ENCODE measurements at places on chromosomes 5 and 9.

GRCh38 chr9:128424268-128424780 lies 3.7 kb downstream of the CERCAM start:
- no peak for DNase-seq

DNA sequence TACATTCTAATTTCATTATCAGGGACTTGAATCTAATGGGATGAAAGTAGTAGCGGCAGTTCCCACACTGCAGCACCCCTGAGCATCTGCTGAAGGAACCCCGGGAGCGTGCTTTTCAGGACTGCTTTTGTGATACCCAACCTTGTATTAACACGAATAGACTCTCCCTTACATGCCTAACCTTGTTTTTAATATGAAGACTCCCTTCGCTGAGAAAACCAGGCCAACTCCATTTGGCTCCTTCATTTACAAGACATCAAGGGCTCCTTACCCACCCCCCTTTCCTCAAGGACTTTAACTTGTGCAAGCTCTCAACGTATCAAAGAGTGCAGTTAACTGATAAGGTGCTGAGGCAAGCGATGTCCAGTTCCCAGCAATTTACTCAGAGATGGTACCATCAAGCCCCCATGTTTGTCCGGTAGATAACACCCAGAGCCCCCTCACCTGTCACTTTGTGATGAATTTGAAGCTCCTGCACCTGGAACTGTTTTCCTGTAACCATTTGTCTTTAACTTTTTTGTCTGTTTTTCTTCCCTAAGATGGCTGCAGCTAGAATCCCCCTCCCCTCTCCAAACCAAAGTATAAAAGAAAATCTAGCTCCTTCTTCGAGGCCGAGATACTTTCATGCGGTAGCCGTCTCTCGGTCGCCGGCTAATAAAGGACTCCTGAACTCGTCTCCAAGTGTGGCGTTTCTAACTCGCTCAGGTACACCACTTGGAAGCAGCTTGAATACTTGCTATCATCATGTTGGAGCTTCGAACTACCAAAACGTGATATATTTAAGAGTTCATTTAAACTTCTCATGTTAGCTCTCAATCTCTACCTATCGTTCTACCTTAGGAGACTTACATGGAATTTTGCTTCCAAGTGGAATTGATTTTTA lies 10.7 kb downstream of the HNRNPH1 start:
- DNase-seq = no peak

DNA sequence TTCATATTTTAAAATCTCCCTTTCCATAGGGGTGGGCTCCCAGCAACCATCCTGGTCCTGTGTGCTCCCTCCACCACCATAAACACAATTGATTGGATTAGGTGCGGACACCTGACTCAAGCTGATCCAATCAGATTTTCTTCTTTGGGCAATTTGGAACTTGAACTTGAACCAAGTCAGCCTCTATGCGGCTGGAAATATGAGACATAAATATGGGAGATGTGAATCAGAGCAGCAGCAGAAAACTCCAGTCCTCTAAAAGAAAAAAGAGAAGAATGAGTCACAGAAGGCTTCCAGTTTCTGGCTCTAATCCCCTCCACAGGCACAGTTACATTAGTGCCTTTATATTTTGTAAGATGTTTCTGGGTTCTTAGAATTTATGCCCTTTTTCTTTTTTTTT lies 306.6 kb downstream of the MLLT3 start:
- DNase-seq = no peak

DNA sequence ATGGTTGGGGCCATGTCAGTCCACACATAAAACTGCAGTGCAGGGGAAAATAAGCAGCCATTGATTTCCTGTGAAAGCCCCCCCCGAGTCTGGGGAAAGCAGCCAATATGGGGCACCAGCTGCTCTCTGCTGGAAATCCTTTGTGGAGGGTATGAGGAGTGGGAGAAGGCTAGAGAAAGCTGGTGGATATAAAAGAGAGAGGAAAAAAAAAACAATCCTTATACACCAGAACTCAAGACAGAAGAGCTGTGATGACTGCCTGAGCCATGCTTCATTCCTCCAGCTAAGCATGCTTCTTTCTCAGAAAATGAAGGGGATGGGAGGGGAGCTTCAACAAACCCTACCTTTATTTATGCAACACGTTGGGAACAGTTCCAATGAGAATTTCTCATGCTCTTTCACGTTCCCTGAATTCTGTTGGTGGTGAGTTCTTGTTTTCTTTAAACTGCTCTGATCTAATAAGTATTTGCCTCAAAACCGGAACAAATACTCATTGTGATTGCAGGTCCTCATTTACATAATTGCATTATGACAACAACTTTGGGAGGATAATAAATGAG lies 688.0 kb upstream of the SEMA6A start:
- no peak for DNase-seq

DNA sequence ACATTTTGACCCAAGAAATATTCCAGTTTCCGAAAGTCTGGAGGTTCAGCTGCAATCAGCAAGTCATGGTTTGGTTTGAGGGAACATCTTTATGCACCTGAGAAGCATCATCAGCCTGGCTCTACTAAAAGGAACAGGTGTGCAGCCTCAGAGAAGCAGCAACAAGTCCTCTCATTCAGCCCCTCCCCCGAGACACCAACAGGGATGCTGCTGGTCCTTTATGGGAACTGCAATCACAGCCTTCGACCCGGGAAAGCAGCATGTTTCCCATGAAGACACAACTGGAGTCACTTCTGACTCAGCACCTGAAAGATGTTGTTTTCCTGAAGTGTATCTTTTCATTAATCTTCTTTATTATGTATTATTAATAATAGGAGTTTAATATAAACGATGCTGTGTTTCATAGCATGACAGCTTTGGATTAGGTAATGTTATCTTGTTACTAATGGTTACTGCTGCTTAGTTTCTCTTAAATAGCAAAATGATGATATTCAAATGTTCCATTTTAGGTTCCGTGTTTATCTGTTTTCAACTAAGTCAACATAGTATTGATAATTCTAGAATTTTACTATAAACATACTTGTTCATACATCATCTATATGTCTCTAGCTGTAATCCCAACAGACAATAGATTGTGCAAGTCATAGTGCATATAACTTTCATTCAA lies 15.6 kb upstream of the NREP start:
- DNase-seq = no peak

DNA sequence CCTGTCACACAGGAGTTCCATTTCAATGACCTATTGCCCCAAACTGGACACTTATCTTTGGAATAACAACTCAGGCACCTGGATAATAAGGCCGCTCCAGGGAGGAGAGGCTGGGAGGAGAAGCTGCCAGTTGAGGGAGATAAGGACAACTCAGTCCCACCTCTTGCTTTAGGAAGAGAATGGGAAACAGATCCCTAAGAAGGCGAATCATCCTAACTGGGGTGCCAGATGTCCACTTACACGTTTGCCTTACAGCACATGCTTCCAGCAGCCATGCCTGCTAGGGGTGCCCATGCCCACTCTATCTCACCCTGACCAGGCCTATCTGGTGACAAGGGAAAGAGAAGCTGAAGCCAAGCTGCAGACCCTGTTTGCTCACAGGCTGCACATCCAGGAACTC lies 6.5 kb downstream of the HK3 start:
- DNase-seq = no peak

- DNase-seq = no peak
These were observed 392.9 kb downstream of the RASEF start for GRCh38 chr9:82670000-82670399.

DNA sequence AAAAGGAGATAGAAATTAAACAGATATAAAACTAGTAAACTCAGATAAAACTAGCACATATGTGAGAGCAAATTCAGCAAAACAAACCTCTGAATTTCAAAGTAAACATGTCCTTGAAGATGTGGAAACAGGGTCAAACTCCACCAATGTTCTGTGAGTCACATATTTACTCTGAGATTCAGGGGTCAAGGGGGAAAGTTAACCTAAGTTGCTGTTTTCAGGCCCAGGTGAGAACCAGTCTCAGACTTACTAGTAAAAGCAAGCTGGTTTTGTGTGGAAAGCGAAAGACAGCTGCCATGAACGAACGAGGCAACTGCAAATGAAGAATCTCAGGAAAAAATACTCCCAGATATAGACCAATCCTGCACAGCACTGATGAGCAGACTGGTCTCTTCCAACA lies 29.0 kb downstream of the PSMB7 start:
- no peak for DNase-seq

DNA sequence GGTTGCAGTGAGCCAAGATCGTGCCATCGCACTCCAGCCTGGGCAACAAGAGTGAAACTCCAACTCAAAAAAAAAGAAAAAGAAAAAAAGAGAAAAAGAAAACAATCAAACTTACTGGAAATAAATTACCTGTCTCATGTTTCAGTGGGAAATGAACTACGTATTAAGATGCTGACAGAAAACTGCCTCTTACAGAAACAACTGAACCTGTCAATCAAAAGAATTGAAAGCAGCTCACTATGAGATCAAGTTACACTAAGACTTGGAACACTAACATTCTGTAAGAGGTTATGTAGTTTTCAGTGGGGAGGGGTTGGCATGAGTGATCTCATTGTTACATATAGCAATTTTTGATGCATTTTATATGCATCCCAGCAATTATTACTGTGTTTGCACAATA lies 64.4 kb upstream of the SPATA31E1 start:
- no peak for DNase-seq

GRCh38 chr9:37293664-37294524 lies 128.6 kb upstream of the GRHPR start:
- DNase-seq = no peak

GRCh38 chr5:14915291-14915952 lies 43.8 kb upstream of the ANKH start:
- DNase-seq = no peak

- no peak for DNase-seq
These were observed 2.9 kb downstream of the NSMF start for GRCh38 chr9:137456061-137456863.

- no peak for DNase-seq
These were observed 33.6 kb upstream of the GLIPR2 start for GRCh38 chr9:36102742-36103495.

DNA sequence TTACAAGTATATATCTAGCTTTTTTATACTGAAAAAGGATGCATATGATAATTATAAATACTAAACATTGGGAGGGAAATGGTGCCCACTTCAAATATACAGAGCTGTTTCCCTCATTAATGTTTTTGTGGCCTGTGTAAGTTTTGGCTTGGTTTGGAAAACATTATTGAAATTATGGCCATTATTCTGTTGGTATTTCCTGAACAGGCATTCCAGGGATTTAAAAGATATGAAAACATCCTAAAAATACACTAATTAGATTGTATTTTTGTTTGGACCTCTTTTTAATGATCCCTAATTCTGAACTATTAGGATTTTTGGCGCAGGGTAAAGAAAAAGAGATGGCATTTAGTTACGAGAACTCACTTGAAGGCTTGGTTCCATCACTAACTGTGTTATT lies 50.9 kb downstream of the CLINT1 start:
- DNase-seq = no peak

DNA sequence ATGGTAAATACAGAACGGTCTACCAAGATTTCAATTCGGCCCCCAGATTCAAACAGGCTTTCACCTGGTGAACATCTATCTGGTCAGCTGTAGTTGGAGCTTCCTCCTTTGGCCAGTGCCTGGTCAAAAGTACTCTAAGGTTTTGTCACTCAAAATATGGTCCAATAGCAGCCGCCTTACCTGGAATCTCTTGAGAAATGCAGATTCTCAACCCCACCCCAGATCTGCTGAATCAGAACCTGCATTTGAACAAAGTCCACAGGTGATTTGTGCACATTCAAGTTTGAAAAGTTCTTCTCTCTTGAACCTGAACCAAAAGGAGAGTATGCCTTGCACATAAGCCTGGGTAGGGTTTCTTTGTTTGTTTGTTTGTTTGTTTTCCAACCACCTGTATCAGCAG lies 17.6 kb upstream of the WHRN start:
- DNase-seq = no peak

GRCh38 chr9:81719972-81720371 lies 30.6 kb upstream of the TLE1 start:
- DNase-seq = no peak

DNA sequence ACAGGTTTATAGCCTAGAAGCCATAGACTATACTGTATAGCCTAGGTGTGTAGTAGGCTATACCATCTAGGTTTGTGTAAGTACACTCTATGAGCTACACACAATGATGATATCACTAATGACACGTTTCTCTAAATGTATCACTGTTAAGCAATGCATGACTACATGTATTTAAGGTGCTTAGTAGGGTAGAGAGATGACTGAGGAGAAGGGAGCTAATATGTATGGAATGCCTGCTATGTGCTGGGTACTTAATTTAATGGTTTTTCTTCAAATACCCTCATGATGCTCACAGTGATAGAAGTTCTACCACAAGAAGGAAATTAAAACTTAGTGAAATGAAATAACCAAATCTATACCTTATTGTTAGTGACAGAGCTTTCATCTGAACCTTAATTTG lies 1785.5 kb downstream of the EFNA5 start:
- no peak for DNase-seq

DNA sequence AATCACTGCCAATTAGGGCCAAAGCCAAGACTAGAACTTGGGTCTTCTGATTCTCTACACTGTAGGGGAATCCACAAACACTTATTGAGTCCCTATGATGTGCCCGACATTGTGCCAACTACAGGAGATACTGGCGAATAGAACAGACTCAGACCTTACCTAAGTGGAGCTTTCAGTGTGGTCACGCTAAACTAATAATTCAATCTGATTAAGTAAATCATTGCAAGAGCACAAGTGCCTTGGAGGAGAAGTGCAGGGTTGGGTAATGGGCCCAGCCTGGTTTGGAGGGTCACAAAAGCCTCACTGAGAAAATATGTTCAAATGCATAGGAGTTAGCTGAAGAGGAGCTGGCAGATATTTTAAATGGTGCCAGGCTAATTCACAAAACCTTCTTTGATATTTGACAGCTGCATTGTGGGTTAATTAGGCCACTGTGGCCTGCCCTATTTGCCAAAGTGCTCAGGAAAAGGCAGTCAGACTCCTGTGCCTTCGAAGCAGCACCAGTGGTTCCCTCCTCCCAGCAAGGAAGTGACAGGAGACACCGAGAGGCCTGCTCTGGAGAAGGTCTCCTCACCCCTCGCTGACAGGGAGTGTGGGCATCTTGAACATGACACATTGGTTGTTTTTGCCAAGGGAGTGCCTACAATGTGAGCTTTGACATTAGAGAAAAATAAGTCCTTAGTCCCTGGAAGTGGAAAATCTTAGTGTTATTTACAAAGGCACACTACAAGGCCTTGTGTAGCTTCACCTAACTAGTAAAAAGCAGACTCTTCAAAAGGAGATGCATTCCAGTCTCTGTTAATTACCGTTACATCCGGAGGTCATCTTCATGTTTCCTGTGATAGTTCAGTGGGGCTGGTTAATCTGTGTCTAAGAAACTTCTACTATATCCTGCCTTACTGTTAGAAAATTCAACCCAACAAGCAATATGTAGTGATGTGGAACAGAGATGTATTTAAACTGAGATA lies 24.1 kb upstream of the TRAF1 start:
- no peak for DNase-seq

DNA sequence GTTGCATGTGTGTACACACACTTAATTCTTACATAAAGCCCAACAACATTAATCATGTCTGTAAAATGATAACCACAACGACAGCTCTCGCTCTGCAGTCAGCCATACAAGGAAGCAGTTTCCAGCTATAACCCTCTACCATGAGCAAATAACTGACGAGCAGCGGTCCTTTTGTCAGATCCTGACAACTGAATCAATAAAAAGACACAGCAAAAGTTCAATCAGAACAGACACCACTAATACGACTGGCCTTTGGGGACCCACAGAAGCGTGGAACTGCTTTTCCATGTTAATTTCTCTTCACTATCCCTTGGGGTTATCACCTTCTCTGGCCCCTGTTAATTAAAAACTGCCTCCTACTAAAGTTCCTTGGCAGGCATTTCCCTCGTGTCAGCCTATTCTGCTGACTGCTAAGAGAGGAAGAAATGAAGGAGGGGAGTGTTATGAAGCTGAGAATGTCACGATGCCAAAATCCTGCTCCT lies 722.8 kb upstream of the GRAMD2B start:
- DNase-seq = no peak
